Activated T-helper 1 cell treated with anti-CD3 and anti-CD28 coated beads, Interleukin-2, amount 50 U/mL, for 16 hours (primary cell): ENCODE measurements at places on chromosomes 2 and 18.

GRCh38 chr2:70509565-70509964 is 44.1 kb downstream of the TGFA start:
- DNase-seq, result no peak

- no peak for DNase-seq
Observed at GRCh38 chr18:36287653-36288052, 9.9 kb upstream of the FHOD3 start.

GRCh38 chr2:237171881-237172280 is 86.2 kb downstream of the COPS8 start:
- no peak for DNase-seq

GRCh38 chr18:24446453-24446852 is 14.0 kb upstream of the HRH4 start:
- no peak for DNase-seq

- no peak for DNase-seq
Observed at GRCh38 chr18:64332835-64333234, 183.9 kb upstream of the LINC00305 start.

GRCh38 chr2:25912851-25913695 is 34.8 kb upstream of the ASXL2 start:
- DNase-seq, result no peak

DNA sequence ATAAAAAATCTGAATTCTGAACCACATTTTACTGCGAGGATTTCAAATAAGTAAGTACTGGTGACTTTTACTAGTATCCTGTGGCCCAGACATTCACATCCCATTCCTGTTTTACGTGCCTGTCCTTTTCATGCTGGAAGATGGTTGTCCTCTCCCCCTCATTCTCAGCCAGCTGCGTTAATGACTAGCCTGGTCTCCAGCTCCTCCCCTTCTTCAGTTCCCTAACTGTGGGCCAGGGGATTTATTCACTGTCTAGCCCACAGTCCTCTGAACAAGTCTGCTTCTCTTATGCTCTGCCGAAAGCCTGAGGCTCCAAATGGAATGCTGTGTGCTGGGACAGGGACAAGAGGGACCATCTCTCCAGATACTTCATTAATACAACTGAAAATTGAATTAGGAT is 373.9 kb downstream of the PTPRM start:
- no peak for DNase-seq

GRCh38 chr2:36770542-36771287 is 74.2 kb downstream of the VIT start:
- peak; percentile 6 for DNase-seq

DNA sequence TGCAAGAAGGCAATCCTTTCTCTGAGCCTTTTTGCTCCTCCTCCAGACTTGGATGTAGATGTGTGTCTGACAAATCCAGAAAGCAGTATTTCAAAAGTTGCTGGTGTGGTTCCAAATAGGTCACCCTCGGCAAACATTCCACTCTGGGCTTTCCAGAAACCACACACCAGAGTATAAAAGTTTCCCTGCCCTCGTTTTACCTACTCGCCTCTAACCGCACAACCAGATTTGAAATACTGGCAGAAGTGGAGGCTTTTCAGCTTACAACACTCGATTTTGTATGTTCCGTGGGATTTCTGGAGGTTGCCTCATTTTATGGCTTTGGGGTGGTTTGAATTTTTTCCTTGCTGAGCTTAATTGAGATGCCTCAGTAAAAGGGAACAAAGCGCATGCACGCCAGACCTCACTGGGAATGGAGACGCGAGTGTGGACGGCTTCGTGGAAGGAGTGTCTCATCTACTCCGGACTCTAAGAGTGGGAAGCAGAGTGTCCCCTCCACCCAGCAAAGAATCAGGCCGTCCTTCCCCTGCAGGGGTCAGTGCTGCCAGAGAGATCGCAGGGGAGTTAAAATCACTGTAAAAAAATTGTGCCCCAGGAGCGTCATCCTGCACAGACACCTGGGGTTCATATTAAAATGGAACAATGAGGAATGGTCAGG is 44.0 kb upstream of the RPL31 start:
- DNase-seq, result no peak

GRCh38 chr18:48455555-48456478 is 46.6 kb upstream of the ZBTB7C start:
- no peak for DNase-seq

- DNase-seq, result no peak
Observed at GRCh38 chr2:150234787-150235446, 252.6 kb downstream of the RND3 start.

DNA sequence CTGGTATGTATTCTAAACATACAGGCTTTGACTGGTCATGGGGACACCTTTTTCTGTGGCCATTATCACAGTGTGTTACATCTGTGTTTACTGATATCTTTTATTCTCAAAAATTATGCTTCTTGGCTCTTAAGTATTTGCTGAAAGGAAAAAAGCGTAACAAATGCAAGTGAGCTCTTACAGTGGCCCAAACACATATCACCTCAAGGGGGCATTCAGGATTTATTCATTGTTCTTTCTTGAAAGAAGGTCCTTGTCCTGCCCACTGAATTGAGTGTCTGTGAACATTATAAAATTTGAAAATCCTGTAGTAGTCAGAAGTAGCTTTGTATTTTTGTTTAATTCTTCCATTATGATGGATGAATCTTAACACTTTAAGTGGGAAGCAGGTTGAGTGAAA is 454.5 kb downstream of the XIRP2 start:
- no peak for DNase-seq

DNA sequence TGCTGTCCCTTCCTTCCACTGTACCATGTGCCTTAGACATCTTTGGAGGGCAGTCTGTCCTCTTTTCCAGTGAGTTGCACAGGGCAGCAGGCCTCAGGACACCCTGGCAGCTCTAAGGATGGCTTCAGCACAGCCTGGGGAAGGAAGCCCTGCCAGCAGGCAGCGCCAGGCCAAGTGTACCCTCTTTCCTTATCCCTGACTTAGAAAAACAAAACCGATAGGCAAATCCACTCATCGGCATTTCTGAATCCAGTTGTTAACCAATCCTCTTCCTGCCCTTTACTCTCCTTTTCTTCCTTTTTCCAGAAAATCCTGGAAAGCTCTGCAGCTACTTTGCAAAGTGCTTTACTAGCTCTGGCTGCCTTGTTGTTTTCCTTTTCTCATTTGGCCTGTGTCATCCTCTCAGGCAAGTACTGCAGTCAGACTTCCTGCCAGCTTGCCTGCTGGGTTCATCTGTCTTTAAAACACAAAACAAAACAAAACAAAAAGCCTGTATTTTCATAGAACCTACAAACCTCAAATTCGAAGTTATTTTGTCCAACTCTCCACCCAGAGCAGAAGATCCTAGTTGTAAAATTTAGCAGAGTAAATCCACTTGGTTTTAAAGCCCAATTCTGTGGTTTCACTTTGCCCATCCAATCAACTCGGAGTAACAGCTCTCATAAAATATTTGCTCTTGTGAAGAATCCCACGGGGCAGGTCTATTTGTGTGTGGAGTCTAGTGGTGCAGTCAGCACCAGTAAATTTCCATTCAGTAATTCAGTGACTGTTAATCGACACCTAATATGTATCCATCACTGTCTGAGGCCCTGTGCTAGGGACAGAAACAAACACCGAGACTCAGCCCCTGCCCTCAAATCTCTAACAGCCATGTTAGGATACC is 45.2 kb downstream of the PCBP1 start:
- DNase-seq, result no peak

GRCh38 chr2:238433941-238434845 is 7.5 kb downstream of the ASB1 start:
- DNase-seq, result no peak

- DNase-seq, result no peak
Observed at GRCh38 chr2:29000481-29000880, 19.4 kb downstream of the TOGARAM2 start.

GRCh38 chr18:25457126-25457525 is 105.2 kb upstream of the ZNF521 start:
- DNase-seq, result no peak

- no peak for DNase-seq
Observed at GRCh38 chr2:151481744-151482143, 72.0 kb downstream of the RIF1 start.

DNA sequence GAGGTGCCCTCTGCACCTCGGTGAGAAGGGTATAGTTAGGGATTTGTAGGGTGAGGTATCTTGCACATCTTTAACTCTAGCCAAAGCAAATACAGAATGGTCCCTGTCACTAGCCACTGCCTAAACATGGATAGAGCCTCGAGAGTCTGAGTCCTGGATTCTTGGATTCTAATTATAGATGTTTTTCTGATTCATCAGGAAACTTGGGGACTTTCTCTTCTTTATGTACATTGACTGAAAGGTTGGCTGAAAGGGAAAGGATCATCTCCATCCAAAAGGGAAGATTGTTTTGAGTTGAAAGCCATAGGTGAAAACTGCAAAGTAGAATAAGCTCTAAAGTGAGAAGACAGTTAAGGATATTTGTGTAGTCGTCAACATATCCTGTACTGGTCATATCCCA is 8.2 kb downstream of the STK36 start:
- DNase-seq, result no peak

GRCh38 chr2:236662231-236663185 is 92.9 kb downstream of the ACKR3 start:
- DNase-seq, result no peak

DNA sequence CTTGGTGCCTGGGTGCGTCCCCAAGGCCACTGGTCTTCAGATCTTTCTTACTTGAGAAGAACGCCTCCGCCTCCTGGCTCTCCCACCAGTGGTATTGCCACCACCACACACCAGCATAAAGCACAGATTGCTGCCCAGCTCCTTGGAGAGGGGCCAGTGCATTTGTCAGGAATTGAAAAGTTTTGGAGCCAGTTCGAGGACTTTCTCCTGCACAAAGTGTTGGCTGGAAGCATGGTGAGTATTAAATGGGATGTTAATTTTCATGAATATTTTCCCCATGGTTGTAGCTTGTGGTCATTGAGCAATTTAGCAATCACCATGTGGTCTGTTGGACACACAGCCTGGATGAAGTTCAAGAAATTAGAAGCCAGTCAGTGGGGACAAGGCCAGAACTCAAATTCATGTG is 684.6 kb upstream of the FANCL start:
- DNase-seq, result no peak

- no peak for DNase-seq
Observed at GRCh38 chr18:48784656-48785055, 166.1 kb downstream of the SMAD7 start.

DNA sequence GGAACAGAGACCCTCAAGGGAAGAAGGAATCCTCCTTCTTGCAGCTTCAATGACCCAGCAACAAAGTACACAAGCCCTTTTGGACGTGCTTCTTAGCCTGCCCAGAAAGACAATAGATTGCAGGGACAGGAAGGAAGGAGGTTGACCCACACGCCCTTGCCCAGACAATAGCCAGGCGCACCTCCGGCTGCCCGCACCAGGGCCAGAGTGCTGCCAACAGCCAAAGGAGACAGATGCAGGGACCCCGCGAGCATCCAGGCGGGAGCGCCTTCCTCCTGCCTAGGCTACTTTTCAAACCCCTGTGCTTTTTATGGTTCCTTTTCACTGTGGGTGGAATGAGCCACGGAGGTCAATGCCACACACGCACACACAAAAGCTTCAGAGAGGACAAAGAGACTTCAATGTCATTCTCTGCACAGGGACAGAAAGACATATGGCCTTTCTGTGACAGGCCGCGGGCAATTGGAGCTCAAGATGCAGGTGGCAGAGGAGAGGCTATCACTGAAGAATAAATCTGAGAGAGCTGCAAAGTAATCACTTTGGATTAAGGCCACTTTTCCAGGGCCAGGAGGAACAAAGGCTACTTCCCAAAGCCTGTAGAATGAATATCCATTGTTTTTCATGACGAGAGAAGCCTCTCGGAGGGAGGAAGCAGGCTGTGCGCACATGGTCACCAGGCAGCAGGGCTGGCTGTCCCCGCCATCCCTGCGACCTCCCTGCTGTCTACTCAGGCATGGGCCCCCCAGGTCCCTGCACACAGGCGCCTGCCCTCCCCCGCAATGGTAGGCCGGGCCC is 300.6 kb downstream of the EIPR1 start:
- DNase-seq, result no peak

DNA sequence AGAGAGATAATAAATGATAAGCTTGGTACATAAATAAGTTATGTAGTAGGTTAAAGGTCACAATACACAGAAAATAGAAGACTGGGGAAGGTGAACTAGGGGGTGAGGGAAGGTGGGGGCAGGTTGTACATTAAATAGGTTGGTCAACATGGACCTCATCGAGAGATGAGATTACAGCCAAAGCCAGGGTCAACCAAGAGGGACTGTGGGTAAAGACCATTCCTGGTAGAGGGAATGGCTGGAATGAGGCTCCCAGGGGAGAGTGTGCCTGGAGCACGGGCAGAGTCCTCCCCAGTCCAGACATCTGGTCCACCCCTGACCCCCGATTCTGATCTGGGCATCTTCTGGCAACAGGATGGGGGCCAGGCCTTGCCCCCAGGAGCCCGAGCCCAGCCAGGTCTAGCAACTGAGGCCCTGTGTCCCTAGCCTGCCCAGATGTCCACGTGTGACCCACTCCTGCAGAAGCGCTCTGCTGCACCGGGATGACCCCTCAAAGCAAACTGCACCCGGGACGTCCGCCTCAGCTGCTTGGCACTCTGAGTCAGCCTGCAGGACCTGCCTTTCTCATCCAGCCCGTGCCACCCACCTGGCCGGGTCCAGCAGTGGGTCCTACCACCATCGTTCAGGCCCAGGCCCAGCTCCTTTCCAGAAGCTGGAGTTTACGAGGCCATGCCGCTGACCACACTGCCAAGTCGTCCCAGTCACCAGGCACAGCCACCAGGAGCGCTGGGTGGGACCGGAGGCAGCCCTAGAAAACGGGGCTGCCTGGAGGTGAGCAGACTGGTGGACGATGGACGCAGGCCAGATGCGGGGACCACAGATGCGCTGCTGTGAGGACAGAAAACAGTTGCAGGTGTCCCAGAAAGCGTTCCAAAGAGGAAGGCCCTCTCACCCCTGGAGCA is 56.2 kb upstream of the ID2 start:
- DNase-seq, result no peak

DNA sequence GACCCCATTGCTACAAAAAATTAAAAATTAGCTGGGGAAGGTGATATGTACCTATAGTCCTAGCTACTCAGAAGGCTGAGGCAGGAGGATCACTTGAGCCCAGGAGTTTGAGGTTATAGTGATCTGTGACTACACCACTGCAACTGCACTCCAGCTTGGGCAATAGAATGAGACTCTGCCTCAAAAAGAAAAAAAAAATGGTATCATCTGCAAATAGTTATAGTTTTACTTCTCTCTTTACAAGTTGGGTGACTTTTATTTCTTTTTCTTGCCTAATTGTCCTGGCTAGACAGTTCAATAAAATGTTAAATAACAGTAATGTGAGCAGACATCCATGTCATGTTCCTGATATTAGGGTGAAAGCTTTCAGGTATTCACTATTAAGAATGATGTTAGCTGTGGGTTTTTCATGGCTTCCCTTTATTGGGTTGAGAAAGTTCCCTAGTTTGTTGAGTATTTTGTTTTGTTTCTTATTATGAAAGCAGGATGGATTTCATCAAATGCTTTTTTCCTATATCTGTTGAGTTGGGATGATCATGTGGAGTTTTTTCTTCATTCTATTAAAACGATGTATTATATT is 24.9 kb upstream of the ACOXL start:
- DNase-seq, result no peak

- peak; percentile 30 for DNase-seq
Observed at GRCh38 chr2:38959938-38960608, 70.4 kb downstream of the ARHGEF33 start.

GRCh38 chr2:85975581-85975980 is 86.8 kb upstream of the ST3GAL5 start:
- DNase-seq, result no peak

- DNase-seq, result no peak
Observed at GRCh38 chr2:80403081-80403480, 98.5 kb upstream of the LRRTM1 start.

- no peak for DNase-seq
Observed at GRCh38 chr2:77018219-77018618, 504.0 kb downstream of the LRRTM4 start.

GRCh38 chr2:131010566-131010965 is 82.7 kb downstream of the FAM168B start:
- no peak for DNase-seq
